Breast epithelium (tissue), 4 donors: ENCODE measurements at places on chromosomes 4 and X.

- DNase-seq = no peak
These were observed 291.8 kb upstream of the FAT4 start for GRCh38 chr4:125022855-125023501.

- no peak for DNase-seq
These were observed 3.9 kb upstream of the NKX6-1 start for GRCh38 chr4:84502955-84503373.

DNA sequence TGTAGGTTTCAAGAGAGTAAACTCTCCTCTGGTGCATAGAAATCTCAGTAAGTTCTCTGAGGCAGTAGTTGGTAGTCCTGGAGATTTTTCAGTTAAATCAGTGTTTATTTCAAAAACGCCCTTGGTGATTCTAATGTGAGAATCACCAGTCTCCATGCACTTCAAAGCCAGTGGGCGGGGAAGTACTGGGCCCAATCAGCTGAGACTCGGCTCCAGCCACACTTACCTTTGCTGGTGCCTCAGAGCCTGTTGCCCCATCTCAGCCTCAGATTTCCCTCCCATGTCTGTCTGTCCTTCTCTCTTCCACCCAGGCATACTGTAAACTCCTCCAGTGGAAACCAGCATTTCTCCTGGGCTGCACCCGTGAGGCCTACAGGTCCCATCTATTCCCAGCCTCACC, 7.4 kb upstream of the MGST2 start:
- no peak for DNase-seq

- DNase-seq = no peak
These were observed 56.4 kb downstream of the SPCS3 start for GRCh38 chr4:176376032-176376614.

DNA sequence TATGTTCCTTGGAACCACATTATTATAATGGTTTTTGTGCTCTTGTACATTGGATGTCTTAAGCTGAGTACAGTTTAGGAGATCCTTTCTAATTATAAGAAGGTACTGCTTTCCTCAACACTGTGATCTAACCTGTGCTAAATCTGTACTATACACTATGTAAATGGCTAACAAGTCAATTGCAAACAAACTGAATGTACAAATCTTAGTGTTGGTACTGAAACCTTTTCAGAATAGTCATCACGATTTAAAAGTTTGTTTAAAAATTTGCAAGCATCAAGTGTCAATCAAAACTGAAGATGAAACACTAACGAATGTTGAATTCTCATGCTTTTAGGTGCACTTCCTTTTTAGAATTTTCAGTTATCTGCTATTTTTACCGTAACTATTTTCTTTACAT, 2090.4 kb upstream of the TENM3 start:
- DNase-seq = no peak

GRCh38 chr4:93870876-93871458, 42.4 kb downstream of the ATOH1 start:
- DNase-seq = no peak

DNA sequence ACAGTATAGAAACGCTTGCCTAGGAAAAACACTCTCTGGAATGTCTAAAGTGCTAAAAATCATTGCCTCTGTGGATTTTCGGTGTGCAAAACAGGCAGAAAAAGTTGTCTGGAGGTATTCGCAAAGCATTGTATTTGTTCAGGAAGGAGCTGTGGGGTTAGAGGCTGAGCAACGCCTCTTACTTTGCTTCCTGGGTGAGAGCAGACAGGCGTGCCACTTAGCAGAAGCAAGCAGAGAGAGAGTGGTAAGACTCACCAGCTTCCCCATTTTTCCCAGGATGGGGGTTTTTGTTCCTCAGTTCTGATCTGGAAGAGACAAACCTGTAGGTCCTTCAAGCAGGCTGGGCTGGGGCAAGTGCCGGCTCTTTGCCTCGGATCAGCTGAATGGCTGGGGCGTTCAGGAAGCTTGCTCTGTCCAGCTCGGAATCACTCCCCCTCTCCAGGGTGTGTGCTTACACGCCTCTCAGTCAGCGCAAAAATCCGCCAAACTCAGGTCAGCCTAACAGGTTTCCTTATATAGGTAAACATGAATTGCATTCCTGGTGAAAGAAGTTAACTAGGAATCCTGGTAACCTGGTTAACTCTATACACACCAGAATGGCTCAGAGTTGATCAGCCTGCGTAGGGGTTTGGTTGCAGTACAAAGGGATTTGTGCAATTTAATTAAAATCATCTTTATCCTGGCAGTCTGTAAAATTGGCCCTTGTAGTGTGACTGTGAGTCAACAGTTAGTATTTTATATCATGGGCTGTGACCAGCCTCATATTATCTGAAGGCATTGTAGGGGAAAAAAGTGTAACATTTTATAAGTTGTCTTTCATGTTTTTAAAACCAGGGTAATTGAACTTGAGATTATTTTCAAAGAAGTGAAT, 213.1 kb upstream of the MID1 start:
- peak; percentile 50 for DNase-seq

GRCh38 chr4:94507708-94508107, 56.0 kb downstream of the PDLIM5 start:
- no peak for DNase-seq

GRCh38 chr4:174177536-174177935, 105.9 kb downstream of the FBXO8 start:
- no peak for DNase-seq

GRCh38 chr4:109708990-109709389, 5.7 kb upstream of the CASP6 start:
- DNase-seq = no peak

- no peak for DNase-seq
These were observed 421.7 kb upstream of the HTR2C start for GRCh38 chrX:114162068-114162735.

DNA sequence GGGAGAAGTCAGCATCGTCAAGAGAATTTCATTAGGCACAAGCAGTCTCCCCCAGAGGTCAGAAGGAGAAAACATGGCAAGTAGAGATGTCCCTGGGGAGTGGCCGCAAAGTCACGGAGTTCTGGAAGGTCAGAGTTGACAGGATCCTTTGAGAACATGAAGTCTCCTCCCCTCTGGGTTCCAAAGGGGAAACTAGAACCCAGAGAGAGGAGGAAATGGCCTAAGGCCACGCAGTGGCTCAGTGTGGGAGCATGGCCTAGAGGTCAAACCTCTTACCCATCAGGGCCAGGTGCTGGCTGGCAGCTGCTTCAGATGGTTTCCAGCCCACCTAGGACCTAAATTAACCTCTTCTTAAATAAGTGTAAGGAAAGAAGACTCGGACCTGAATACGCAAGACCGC, 884 bp downstream of the IDH3G start:
- DNase-seq = no peak

GRCh38 chr4:147969573-147970385, 237.9 kb downstream of the ARHGAP10 start:
- DNase-seq = no peak

DNA sequence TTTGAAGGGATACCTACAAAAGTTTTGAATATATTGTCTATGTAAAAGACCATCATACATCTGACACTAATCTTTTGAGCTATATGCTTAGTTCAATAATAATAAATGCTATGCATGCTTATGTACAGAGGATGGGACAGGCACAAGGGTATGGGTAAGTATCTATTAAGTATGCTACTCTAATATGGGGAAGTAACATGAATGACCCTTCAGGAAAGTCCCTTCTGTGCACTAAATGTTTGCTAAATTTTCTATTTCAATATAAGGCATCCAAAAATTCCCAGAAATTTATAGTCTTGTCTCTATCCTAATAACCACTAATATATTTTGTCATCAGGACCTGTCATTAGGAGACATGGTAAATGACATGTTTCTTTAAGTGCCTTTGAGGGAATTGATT, 19.0 kb downstream of the ATP8A1 start:
- no peak for DNase-seq

- DNase-seq = no peak
These were observed 169.9 kb upstream of the FMR1 start for GRCh38 chrX:147741776-147742175.

DNA sequence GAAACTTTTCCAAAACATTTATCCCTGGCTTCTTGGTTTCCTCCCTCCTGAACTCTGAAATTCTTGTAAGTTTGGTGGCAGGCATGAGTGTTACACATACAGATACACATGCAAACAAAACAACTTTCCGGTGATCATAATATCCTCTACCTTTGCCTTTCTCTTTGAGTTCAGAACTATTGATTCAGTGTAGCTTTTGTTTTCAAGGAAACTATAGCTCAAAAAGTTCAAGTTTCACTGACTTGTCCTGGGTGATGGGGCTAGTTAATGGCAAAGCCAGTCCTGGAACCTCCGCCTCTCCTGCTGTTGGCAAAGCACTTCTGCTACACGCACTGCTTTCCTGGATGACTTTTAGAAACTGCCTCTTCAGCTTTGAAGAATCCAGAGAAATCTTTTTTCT, 177.3 kb upstream of the FAT1 start:
- DNase-seq = no peak

GRCh38 chr4:21097026-21097425, 396.8 kb downstream of the PACRGL start:
- no peak for DNase-seq

DNA sequence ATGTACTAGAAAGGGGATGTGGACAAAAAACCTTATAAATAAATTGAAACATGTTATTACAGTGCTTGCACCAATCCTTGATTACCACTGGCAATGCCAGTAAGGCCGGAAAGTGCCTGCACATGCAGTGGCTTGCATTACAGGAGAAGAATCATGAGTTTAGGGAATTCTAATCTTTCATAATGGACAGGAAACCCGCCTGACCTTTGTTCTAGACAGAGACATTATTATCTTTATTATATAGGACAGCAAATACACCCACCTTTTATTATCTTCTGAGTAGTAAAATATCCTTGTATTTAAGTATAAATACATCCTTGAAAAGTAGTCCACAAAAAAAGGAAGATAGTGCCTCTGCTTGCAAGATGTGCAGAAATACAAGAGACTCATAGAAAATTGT, 379.9 kb upstream of the LCORL start:
- no peak for DNase-seq

- no peak for DNase-seq
These were observed 31.2 kb downstream of the PHEX start for GRCh38 chrX:22063284-22063683.

DNA sequence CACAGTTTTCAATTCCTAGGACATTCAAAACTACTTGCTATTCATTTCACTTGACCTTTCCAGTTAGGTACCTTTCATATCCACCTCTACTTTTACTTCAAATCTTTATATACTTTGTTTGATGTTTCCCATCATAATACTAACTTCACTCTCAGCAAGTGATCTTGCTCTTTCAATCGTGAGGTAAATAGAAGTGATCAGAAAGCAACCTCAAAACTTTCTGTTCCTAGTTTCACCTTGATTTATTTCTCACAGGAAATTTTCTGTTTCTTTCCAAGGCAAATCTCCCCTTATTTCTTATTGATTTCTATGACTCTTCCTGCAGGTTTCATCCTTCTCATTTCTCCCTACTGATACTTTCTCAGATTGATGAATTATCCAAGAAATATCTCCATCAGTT, 623.5 kb downstream of the FSTL5 start:
- DNase-seq = no peak

- peak; percentile 48 for DNase-seq
These were observed 32.8 kb upstream of the MAML3 start for GRCh38 chr4:140186651-140187315.

GRCh38 chrX:65723706-65724105, 56.3 kb downstream of the MSN start:
- DNase-seq = no peak

DNA sequence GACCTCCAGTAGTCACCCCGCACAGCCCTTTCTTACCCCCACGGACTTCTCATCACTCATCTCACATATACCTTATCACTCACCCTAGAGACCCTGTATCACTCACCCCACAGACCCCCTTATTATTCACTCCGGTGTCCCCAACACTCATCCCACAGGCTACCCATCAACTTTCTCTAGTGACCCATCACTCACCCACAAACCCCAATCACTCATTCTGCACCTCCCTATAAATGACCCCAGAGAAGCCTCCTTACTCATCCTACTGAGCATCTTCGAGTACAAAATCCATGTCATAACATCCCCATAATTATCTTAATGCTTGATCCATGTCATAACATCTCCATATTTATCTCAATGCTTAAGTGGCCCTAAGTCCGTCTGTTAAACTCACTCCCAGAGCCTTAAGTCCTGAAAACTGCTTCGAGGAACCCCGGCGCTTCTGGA, 934 bp downstream of the ZNF41 start:
- no peak for DNase-seq

GRCh38 chr4:184506527-184507121, 32.3 kb upstream of the IRF2 start:
- no peak for DNase-seq

GRCh38 chr4:76854858-76855257, 43.1 kb downstream of the SOWAHB start:
- DNase-seq = no peak

- DNase-seq = no peak
These were observed 337.7 kb upstream of the CTSO start for GRCh38 chr4:156291317-156291716.

GRCh38 chr4:174084542-174084941, 198.9 kb downstream of the FBXO8 start:
- no peak for DNase-seq

GRCh38 chr4:83361416-83362103, 26.9 kb upstream of the HPSE start:
- no peak for DNase-seq

DNA sequence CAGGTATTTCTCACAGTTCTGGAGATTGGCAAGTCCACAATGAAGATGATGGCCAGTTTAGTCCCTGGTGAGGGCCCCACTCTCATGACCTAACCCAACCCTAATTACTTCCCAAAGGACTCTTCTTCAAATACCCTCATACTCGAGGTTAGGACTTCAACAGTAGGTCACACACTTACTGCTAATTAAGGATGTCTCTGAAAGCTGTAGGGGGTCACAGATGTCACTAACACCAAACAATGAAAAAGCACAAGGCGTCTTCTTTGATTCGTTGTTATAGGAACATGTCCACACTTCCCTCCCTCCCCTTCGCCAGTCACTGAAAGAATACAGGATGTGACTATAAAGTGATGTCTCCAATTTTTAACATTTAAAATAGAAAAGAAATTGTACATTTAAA, 309.7 kb downstream of the PACRGL start:
- no peak for DNase-seq

- no peak for DNase-seq
These were observed 598.7 kb downstream of the EPHA5 start for GRCh38 chr4:65071564-65071963.
